ENCODE measurements at places on chromosomes 1 and 21.

- no peak for DNase-seq
These were observed 107.6 kb upstream of the CSF3R start for GRCh38 chr1:36590264-36590663.

DNA sequence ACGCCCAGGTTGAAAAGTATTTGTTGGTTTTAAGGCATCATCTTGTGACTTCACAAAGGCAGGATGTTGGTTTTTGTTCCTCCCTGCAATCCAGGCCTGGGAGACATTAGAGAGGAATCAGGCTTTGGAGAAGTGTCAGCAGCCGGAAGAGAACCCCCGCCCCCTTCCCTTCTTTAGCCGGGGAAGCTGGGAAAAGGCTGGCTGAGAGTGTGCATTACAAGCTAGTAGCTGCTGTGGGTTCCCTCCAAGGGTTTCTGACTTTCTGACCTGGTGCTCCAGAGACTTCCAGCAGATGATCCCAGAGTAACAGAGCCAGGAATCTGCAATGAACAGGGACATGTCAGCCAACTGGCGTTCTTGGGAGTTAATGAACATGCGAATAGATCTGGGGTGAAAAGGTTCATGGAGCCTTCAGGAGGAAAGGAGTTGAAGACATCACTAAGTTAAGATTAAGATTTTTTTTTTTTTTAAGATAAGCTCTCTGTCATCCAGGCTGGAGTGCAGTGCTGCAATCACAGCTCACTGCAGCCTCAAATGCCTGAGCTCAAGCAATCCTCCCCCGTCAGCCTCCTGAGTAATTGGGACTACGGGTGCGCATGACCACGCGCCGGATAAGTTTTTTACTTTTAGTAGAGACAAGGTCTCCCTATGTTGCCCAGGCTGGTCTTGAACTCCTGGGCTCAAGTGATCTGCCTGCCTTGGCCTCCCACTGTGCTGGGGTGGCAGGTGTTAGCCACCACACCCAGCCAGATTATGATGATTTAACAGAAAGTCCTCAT, 7.5 kb downstream of the DISP3 start:
- DNase-seq, result no peak

DNA sequence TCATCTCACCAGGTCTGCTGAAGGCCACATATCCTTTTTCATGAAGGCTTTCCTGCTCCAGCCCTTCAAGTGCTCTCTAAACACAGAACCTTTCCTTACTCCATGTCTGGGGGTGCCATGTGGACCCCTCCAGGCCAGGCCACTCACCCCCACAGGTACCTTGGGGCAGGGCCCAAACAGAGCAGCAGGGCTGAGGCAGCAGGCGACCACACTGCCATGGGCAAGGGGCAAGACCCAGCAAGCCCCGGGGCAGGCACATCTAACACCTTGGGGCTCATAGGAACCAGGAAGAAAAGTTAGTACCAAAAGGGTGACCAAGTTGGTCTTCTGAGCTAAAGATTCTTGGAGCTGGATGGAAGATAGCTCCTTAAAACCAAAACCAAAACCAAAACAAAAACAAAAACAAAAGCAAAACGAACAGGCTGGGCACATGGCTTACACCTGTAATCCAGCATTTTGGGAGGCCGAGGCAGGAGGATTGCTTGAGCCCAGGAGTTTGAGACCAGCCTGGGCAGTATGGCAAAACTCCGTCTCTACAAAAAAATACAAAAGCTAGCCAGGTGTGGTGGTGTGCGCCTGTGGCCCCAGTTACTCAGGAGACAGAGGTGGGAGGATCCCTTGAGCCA, 63.7 kb downstream of the MRPL37 start:
- DNase-seq, result no peak

DNA sequence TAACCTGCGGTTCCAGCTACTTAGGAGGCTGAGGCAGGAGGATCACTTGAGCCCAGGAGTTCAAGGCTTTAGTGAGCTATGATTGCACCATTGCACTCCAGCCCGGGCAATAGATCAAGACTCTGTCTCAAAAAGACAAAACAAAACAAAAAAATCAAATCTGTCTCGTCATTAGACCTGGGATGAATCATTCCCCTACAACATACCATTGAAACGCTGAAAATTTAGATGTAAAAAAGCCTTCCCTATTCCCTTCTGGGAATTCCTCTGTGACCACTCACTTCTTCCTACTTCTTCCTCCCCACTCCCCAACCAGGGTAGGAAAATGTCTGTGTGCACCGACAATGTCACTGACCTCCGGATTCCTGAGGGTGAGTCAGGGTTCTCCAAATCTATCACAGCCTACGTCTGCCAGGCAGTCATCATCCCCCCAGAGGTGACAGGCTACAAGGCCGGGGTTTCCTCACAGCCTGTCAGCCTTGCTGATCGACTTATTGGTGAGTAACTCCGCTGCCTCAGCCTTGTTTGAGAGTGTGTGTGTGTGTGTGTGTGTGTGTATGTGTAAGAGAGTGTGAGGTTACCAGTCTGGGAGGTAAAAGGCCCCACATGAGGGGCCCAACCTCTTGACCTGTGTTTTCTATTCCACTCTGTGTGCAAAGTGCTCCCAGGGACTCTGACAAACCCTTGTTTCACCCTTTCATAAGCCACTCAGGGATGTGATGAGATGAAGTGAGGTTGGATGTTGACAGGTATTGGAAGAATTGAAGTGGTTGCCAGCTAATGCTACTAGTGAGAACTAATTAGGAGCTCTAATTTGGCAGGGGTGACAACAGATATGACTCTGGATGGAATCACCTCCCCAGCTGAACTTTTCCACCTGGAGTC, 16.3 kb upstream of the SARS1 start:
- DNase-seq, result no peak

GRCh38 chr1:41175546-41175945, 66.6 kb downstream of the SCMH1 start:
- no peak for DNase-seq

- DNase-seq, result no peak
These were observed 40.1 kb upstream of the RD3 start for GRCh38 chr1:211532088-211532444.

GRCh38 chr1:45329445-45329844, 2.8 kb downstream of the HPDL start:
- DNase-seq, result no peak

GRCh38 chr1:46205791-46206190, 2.7 kb downstream of the LURAP1 start:
- DNase-seq, result no peak

DNA sequence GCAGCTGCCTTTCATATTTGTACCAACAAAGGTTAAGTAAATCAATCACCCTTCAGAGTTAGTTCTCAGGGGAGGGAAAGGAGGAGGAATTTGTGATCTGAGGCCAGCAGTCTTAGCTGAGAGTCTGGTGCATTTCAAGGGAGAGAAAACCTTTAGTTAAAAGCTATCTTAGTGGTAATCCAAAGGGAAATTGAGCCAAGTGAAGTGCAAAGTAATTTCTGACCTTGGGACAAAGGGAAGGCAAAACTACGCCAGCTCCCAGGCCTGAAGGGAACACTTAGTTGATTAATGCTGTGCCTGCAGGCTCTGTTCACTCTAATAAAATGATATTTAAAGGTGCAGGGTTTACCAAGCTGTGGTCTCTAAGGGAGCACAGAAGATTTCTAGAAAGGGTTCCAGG, 23.1 kb upstream of the FMOD start:
- DNase-seq, result no peak

- no peak for DNase-seq
These were observed 18.0 kb upstream of the FGGY start for GRCh38 chr1:59278780-59279354.

DNA sequence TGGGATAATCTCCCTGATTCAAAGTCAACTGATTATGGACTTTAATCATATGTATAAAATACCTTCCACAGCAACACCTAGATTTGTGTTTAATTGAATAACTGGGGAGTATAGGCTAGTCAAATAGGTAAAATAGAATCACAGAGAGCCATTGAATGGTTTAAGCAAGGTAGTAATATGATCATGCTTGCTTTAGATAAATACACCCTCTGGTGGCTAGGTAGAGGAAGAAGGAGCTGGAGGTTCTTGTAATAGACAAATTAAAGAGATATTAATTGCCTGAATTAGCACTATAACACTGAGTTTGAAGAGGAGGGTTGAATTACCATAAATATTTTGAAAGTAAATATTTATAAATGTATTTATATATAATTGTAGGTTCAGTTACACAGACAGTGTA, 40.3 kb downstream of the DIRAS3 start:
- DNase-seq, result no peak

- DNase-seq, result no peak
These were observed 324.4 kb downstream of the KCTD3 start for GRCh38 chr1:215891266-215892057.

GRCh38 chr1:28272215-28272852, 13.0 kb downstream of the SESN2 start:
- no peak for DNase-seq

DNA sequence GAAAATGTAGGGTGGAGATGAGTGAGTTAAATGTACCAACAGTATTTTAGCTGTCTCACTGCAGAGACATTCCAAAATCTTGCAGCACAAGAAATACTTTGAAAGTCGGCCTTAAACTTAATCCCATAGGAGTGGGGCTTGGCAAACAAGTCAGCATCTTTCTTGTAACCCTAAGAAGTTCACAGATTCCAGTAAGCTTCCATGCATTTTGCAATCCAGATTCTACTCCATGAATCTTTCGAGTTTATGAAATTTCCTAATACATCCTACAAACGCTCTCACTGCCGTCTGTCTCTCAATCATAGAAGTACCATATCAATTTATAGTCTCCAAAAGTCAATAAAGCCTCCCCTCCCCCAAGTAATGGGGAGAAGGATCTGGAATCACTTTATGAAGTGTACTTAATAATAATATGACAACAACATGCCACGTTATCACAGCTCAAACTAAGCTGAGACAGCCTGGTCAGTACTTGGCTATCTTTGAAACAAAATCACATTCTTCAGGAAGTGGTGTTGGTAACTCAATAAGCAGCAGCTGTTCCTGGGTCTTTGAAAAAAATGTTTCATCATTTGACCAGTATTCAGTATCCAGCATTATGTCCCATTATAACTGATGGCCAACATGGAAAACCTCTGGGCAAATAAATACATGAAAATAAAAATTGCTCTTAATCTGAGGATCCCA, 317.4 kb upstream of the RUNX1 start:
- DNase-seq, result no peak

DNA sequence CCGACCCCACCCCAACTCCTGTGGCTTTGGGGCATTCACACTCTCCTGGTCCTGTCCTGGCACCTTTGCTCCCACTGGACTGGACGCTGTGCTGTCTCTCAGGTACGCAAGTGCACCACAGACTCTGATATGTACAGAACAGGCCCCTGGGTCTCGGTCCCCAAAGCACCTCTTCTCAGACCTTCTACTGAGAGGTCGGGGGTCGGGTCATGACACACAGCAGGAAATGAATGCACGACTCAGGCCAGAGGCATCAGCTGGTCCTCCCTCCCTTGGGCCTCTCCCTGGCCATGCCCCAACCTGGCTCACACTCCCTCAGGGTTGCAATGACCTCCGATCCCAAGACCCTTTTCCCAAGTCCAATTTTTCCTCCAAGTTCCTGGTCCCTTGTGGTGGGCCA, 1.8 kb upstream of the KRTAP10-12 start:
- no peak for DNase-seq

- no peak for DNase-seq
These were observed 8.0 kb upstream of the BCAR3 start for GRCh38 chr1:93689521-93690223.

GRCh38 chr1:70319750-70320149, 34.8 kb downstream of the ANKRD13C start:
- no peak for DNase-seq

DNA sequence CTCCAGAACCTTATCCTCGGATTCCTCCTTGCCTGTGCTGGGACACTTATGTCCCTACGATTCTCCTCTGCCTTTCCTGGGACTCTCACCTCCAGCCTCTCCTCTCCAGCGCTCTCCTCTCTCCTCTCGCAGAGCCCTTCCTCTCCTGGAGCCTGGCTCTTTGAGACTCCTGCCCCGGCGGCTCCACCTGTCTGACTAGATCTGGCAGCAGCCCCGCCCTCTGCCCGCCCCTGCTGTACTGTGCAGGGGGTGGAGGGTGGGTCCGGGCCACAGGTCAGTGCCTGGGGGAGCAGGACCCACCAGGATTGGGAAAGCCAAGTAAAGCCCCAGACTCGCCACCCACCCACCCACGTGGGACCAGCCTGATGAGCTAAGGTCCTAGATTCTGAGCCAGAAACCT, 1.6 kb downstream of the ELOVL1 start:
- no peak for DNase-seq

DNA sequence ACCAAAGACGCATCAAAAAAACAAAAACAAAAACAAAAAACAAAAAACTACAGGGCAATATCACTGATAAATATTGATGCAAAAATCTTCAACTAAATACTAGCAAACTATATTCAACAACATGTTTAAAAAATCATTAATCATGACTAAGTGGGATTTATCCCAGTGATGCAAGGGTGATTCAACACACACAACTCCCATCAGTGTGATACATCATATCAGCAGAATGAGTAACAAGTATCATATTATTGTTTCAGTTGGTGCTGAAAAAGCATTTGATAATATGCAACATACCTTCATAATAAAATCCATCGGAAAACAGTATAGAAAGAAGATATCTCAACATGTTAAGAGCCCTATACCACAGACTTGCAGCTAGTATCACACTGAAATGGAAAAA, 953.0 kb downstream of the AMY1C start:
- DNase-seq, result no peak

DNA sequence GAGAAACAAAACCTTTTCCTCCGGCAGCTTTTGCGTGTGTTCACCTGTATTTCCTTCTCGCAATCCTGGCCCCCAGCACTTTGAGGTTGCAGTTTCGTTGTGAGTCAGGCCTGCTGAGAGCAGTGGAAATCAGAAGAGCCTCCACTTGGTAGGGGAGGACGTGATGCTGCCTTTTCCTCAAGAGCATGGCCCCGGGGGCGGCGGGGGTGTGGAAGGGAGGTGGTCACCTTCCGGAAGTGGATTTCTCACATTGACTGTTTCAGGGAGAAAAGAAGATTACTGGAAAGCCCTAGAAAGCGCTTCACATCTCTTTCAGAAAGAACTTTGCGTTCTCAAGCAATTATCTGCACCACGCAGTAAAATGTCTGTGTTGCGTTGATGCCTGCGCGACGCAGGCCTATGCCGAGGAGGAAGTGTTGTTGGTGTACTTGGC, 12.2 kb upstream of the IL10 start:
- DNase-seq, result peak; percentile 33

- DNase-seq, result no peak
These were observed 94.8 kb upstream of the BMP8A start for GRCh38 chr1:39396671-39397070.

- DNase-seq, result no peak
These were observed 141.4 kb upstream of the KCNJ6 start for GRCh38 chr21:38057626-38058025.

DNA sequence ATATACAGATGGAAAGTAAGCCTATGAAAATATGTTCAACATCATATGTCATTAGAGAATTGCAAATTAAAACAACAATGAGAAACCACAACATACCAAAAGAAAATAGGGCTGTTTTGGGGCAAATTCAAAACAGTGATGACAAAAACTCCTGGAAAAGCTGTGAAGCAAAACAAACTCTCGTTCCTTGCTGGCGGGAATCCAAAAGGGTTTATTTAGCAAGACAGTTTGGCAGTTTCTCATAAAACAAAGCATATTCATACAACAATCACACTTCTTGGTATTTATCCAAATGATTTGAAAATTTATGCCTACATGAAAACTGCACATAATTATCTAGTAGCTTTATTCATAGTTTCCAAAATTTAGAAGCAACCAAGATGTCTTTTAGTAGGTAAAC, 44.4 kb downstream of the COL11A1 start:
- no peak for DNase-seq

Data from T-helper 2 cell (primary cell).